ENCODE measurements at places on chromosomes 7 and 10.

GRCh38 chr10:45001381-45002148, 842 bp downstream of the ZNF22 start:
- DNase-seq = peak; percentile 42

DNA sequence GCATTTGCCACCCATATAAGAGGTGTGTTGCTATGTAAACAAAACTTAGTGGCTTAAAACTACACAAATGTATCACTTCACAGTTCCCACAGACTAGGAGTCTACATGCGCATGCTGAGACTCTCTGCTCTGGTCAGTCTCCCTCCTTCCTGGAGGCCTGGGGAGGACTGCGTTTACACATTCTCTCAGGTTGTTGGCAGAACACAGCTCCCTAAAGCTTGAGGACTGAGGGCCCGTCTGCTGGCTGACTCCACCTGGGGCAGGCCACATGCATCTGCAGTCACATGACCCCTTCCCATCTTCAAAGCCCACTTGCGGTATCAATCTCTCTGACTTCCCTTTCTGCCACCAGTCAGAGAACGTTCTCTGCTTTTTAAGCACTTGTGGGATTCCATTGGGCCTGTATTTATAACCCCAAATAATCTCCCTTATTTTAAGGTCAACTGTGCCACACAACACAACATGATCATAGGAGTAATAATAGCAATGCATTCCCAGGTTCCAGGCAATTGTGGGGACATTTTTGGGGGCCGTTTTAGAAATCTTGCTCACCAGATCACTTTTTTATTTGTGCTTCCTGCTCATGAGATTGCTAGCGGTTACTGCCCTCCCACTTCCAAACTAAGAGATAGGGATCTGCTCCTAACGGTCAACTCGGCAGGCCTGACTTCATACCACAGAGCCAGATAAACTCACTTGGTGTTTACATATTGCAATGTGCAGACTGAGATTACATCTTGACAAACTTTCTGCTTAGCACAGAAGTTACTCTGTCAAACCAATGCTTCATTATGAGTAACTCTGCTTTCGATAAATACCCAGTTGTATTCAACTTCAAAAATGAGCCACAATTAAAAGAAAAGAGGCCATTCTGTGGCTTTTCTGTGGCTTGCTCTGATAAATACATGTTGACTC, 96.3 kb downstream of the ALOX5 start:
- peak; percentile 68 for DNase-seq

DNA sequence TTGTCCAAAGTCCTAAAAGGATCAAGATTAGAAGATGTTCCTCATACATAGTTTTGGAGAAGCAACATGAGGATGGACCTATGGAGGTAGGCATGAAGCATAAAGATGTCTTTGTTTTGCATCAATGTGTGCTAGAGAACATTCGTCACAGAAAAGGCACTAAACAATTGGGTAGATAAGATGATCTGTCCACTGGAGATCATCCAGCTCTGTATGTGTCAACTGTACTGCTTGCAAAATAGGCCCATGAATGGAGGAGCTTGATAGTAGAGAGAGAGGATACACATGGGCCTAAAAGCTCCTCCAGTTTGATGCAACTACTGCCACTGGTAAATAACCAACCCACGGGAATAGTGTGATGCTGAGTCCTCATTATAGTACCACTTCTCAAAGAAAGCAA, 286.4 kb upstream of the HGF start:
- no peak for DNase-seq

DNA sequence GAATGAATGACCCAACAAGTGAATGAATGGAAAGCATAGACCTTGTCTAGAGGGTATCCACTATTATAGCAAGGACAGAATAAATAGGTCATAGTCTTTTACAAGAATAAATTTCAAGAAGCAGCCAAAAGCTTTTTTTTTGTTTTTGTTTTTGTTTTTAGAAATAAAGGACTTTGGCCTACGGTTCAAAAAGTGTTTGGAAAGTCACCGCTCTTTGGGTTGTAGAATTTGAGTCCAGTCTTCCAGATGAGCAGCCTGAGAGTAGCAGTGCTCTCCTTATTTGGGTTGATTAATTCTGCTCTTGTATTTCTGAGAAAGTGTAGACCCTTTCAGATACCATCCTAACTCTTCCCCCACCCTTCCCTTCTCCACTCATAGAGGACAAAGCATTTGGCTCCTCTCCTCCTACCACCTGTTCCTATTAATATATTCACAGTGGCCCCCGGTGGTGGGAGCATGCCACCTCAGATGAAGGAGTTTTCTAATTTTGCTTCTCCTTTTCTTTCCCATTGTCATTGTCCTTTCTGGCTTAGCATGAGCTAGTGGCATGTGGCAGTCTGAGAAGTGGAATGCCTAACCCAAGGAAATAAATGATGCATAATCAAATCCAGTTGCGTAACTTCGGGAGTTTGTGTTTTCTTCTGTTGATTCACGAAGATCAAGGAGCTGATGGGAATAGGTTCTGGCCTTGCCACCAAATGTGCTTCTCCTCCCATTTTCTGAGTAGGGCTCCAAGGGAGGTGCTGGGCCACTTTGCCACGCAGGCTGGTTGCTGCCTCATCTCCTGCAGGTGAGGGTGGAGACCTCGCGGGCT, 114.7 kb downstream of the CHN2 start:
- DNase-seq = no peak

- DNase-seq = no peak
Observed at GRCh38 chr7:27784399-27785053, 44.6 kb downstream of the TAX1BP1 start.

DNA sequence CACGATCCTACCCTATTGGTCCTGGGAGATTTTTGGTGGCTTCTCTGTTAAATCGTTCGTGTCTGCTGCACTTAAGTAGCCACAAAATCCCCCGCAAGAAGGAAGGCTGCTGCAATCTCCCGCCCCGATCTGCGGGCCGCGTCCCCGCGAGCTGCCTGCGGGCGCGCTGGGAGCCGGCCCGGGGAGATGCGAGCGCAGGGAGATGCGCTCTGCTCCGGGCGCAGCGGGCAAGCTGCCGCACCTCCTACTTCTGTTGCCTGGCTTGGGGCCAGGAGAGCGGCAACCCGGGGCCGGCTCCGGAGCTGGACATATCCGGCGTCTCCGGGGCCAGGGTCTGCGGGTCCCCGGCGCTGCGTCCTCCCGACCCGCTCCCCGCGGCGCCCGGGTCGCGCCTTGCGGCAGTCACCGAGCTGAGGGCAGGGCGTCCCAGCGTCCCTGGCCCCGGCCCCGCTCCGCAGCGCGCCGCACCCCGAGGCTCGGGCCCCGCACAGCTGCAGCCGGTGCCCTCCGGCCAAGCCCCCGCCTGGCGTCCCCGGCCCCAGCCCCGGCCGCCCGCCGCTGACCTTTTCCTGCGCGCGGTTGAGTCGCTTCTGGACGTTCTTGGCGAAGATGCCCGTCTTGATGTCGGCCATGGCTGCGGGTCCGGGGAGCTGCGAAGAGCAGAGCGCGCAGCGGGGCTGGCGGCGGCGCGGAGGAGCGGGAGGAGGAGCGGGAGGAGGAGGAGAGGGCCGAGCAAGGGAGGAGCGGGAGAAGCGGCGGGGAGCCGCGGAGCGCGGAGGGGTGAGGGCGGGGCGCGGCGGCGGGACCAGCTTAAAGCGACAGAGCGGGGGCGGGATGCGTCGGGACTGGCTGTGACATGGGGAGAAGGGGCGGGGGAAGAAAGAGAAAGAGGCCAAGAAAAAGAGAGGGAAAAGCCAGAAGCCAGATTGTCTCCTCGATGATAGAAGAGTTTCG, at the start of gene AMPH:
AMPH (minus strand) TSS at position 654 of the 954 bp plus-strand sequence; CDS start at position 632, 22 bp downstream.
- peak; percentile 92 for DNase-seq
